HT1080 (cell line): ENCODE measurements at places on chromosomes 12 and 14. TPM values are rescaled to one million over a fixed set of nuclear protein-coding genes. Genes with fewer than 3 reads are reported as not detected.

Gene GCN1
- total RNA-seq: 107 and 112 TPM in 2 replicates

DNA sequence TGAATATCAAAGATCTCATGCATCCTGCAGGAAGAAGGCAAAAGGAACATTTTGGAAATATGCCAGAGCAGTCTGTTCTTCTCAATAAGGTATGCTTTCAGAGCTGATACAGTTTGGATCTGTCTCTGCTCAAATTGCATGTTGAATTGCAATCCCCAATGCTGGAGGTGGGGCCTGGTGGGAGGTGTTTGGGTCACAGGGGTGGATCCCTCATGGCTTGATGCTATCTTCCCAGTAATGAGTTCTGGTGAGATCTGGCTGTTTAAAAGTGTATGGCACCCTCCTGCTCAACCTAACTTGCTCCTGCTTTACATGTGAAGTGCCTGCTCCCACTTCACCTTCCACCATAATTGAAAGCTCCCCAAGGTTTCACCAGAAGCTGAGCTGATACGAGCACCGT, 76.6 kb downstream of the RIN3 start:
- DNase-seq: no peak

- DNase-seq: no peak
These were observed 11.9 kb downstream of the DLST start for GRCh38 chr14:74893614-74894091.

- DNase-seq: peak; percentile 75
These were observed 33.0 kb upstream of the PRMT8 start for GRCh38 chr12:3458041-3458440.

DNA sequence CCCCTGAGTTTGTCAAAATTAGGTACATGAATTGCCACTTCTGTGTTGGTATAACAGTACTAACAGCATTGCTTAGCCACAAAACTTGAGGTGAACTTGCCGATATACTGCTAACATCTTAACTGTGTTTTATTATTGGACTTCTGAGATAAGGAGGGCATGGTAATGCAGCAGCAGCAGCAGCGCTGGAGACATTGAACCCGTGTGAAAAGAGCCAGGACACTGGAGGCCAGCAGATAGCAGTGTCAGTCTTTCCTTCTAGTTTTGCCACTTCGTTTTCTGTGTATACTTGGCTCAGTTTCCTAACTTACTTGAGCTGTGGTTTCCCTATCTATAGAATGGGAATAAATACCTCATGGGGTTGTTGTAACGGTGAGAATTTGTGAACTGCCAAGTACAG, 82.7 kb downstream of the KTN1 start:
- DNase-seq: no peak

DNA sequence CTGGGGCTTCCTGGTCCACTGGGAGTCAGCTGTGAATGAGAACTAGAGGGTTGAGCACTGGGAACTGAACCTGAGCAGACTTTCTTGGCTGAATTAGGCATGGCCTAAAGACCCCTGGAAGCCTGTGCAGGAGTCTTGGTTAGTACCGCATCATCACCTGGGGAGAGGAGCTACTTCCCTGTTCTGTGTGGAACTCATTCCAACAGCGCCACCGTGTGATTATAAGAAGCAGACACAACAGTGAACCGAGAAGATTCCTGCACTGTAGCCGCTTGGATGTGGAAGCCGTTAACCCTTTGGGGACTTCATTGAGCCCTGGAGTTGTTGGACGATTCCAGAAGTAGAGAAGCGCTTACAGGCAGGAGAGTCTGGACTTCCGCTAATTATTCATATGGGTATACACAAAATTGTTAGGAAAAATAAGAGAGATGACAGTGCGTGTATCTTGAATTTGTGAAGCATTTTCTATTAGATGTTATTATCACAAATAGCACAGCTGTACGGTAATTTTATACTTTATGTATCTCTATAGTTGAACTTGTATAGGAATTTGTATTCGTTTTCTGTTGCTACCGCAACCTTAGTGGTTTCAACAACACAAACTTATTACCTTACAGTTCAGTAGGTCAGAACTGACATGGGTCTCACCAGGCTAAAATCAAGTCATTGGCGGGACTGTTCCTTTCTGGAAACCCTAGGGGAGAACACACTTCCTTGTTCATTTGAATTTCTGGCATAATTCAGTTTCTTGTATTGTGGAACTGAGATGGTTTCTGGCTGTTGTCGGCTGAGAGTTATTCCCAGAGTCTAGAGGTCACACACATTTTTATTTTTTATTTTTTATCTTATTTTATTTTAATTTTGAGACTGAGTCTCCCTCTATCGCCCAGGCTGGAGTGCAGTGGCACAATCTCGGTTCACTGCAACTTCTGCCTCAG, 100.7 kb downstream of the C2CD5 start:
- peak; percentile 69 for DNase-seq

- DNase-seq: peak; percentile 28
These were observed 609.0 kb downstream of the KCNH5 start for GRCh38 chr14:62436261-62436660.

DNA sequence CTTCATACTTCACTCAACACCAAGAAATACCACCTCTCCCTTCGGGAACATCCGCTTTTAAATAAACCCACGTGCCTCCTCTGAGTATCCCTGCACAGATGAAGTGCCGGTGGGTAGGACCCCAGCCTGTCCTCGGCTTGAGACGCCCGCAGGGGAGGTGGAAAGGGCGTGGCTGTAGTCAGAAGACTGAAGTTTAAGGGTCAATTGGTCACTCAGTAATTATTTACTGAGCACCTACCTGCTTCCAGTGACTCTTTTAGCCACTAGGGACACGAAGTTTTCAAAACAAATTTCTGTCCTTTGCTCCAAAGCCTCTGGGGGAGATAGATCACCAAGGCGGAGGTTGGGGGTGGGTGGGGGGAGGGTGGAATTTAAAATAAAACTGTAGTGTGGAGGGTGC, 309.4 kb downstream of the VRK1 start:
- DNase-seq: no peak
